ENCODE measurements at places on chromosomes 1 and 21.

GRCh38 chr1:35745124-35745730 is 24.6 kb downstream of the CLSPN start:
- DNase-seq = no peak

GRCh38 chr1:31628931-31629556 is 11.6 kb downstream of the HCRTR1 start:
- DNase-seq = peak; percentile 39

DNA sequence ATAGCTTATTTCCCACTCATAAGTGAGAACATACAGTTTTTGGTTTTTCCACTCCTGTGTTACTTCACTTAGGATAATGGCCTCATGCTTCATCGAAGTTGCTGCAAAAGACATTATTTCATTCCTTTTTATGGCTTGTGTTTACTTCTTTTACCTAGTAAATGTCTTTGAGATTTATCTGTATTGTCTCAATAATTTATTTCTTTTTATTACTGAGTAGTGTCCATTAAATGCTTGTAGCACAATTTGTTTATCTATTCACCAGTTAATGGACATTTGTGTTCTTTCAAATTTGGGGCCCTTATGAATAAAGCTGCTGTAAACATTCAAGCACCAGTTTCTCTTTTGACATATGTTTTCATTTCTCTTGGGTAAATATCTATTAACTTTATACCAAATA is 86.0 kb downstream of the UCHL5 start:
- DNase-seq = no peak

- DNase-seq = no peak
Measured at GRCh38 chr1:67031121-67031858, 22.7 kb downstream of the SLC35D1 start.

- no peak for DNase-seq
Measured at GRCh38 chr1:109826930-109827349, 63.2 kb upstream of the EPS8L3 start.

- no peak for DNase-seq
Measured at GRCh38 chr1:44537538-44537937, 132.5 kb downstream of the RNF220 start.

DNA sequence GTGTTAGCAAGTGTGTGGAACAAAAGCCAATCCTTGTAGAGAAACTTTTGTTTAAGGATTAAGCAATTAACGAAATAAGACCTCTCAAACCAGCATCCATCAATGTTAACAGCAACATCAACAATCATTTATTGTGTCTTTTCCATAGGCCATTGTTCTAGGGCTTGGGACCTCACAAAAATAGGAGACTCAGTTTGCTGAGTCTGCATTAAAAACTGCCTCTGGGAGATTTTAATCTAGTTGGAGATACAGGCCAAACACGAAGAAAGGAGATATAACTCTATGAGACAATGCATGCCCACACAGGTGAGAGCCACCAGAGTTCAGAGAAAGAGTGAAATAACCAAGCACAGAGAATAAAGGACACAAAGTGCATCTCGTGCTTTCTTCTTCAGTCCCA is 14.4 kb upstream of the SELP start:
- no peak for DNase-seq

DNA sequence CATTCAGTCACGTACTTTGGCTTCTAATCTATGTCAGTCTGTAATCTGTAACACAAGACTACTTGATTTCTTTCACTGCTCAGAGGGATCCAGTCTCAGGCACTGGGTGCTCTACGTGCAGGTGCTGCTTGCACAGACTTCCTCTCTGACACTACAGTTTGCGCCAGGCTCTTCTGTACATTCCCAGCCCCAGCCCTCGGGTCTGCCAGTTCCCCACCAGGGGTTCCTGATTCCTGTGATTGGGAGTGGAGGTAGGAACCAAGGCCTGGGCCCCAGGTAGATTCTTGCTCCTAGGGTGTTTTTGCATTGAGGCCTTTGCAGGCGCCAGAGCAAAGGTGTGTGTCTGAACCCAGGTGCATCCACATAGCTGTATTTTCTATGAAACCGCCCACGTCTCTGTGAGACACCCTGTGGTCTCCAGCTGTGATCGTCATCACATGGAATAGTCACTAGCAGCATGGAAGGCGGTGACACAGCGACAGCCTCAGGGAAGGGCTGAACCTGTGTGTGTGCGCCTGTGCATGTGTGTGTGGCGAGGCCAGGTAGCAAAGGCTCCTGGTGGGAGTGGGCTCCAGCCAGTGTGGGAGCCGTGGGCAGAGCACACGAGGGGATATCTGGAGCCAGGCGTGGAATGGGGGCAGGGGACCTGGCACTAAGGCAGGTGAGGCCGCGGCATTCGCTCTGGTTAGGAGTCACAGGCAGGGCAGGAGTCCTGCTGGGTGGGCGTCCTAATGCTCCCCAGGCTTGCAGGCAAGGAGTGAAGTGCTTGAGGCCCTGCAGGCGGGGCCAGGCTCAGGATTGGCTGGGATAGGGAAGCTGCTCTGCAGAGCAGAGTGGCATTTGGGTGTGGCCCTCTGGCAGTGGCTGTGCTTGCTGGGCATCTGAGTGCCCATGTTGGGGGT is 5.2 kb downstream of the GJC2 start:
- DNase-seq = peak; percentile 7

GRCh38 chr1:153985341-153985912 is 712 bp downstream of the RAB13 start:
- DNase-seq = no peak

DNA sequence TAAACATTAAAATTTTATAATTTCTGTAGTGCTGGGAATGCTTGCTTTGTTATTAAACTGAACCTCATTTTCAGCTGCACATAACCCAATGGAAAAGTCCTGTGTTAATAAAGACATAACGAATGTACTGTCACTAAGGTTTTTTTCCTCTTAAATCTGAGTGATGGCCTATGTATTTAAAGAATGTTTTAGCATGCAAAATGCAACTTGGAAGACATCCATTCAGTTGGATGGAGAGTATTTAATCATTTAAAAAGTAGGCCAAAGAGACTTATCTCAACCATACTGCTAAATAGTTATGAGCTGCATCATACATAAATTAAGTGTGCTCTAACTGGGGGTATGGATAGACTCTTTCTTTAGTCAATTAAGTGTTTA is 48.5 kb downstream of the RWDD3 start:
- no peak for DNase-seq

- DNase-seq = no peak
Measured at GRCh38 chr1:12472798-12473551, 145.0 kb downstream of the DHRS3 start.

Data from BE2C (cell line).